ENCODE measurements at places on chromosomes 2 and 18.

- DNase-seq = no peak
Observed at GRCh38 chr18:8719192-8719591, 13.8 kb downstream of the MTCL1 start.

DNA sequence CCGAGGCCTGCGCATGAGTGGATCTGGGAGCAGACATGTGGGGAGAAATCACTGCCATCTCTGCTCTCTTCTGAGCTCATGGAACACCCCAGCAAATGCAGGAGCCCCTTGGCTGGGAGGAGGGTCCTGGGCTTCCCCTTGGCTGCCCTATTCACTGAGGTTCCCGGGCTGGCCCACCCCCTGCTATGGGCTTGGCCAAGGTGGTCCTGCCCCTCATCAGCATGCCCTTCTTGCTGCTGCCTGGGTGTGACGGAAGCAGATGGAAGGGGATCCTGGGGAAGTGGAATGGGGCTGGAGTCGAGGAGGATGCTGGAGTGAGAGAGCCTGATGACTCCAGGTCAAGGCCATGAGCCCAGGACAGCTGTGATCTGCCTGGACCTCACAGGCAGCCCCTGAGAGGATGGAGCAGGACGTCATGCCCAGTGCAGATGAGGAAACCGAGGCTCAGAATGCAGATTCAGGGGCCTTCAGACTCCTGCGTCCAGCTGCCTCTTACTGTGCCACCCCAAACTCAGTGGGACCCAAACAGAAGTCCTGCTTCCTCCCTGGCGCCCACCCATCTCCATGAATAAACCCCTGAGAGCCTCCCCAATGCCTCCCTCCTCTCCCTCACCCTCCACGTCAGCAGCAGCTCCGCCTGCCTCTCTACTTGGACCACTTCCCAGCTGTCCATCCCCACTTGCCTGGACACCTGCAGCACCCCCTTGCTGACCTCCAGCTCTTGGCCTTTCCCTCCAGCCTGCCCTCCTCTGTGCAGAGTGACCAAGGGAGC, 4.0 kb downstream of the SNED1 start:
- DNase-seq = no peak

- no peak for DNase-seq
Observed at GRCh38 chr18:38322206-38322605, 756.6 kb upstream of the CELF4 start.

DNA sequence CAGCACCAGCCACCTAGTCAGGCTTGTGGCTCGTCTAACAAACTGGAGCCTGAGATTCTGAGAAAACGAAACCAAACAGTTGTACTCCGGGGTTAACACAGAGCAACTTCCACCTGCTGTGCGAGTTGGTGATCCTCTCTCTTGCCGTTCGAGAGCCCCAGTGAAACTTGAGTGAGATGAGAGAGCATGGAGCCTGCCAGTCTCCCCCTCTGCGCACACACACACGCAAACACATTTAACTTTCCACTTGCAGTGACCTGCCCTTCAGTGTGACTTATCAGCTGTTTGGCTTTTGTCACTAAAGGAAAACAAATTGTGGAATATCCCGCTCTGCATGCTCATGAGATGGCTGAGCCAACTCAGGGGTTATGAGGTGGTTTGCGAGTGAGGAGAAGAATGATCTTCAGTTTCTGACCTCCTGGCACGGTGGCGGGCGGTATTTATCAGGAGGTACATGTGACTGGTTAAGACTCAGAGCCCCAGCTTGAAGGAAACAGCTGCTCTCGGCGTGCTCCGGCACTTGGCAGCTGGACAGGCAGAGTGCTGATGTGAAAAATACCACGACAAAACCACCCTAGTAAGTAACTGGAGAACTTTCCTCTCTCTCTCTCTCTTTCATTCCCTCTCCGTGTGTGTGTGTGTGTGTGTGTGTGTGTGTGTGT, at the start of gene RASGRP3:
RASGRP3 (plus strand) TSS at position 519 of the 662 bp plus-strand sequence. CDS start 38,488 bp downstream, outside the sequence.
- peak; percentile 94 for DNase-seq

- DNase-seq = no peak
Observed at GRCh38 chr2:199556527-199557285, 99.0 kb upstream of the SATB2 start.

DNA sequence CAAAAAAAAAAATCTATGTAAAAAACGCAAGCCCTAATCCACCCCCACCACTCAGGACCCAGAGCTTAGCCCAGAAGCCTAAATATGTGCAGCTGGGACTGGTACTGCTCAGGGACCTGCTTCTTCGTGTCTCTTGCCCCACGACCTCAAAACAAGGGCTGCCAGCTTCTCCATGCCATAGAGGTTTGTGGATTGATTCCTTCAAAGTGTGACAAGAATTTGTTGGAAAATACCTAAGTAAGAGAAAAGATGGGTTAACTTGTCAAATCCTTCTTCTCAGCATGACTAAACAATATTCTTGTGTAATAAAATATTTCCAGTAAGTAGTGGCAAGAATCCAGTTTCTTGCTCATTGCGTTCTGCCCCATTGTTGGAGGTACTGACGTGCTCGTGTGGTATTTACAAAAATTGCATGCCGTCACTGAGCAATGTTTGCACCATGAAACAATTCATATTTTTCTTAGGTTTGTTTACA, 825 bp upstream of the SCYGR1 start:
- DNase-seq = no peak

- DNase-seq = no peak
Observed at GRCh38 chr2:20797096-20797495, 25.8 kb downstream of the LDAH start.

DNA sequence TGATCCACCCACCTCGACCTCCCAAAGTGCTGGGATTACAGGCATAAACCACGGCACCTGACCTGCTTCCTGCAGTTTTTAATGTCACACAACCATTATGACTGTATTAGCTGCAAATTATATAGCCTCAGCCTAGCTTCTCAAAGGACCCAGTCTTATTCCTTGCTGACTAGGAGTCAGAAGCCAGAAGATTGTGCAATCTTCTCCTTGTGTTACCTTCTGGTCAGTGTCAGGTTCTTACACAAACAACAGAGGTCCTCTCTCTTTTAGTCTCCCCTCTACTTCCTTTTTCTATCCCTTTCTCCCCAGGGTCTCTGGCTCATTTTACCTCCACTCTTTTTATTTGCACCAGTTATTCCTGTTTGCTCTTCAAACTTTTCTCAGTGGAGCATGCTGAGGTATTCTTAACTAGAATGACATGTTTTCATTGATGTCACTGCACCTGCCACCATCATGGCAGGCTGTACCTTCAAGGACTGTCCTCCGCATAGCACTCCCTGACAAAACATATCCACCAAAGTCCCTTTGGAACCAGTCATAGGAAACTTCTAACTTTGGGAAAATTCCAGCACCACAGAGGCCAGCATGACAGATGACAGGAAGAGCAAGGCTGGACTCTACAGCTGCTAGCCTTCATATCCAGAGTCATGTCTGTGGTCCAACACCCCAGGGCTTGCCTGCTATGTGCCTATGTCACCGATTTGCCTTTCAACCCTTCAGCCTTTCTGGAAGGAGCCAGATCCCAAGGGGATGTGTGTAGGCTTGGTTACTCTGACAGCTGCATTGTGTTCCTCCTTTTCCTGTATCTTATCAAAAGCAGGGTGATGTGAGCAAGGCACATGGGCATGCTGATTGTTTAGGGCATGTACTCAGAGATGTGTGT, 45.2 kb upstream of the EPC2 start:
- no peak for DNase-seq

DNA sequence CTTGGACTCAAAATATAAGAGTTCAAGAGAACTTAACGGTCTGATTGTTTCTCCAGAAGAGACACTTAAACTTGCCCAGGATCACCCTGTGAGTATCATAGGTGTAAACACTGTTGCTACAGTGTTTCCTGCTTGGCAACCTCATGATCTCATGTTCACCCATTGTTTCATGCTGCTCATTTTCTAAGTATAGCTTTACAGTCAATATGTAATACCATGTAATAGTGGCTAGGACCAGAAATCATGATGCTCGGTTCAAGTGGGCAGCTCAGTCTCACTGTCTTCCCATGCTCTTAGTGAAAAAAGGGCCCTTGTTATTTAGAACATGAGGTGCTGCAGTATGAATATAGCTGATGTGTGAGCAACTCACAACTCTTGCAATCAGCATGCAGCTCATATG, 157.5 kb downstream of the CERS6 start:
- no peak for DNase-seq

- DNase-seq = no peak
Observed at GRCh38 chr2:132824716-132825115, 154.7 kb upstream of the LYPD1 start.

GRCh38 chr2:43905371-43905803, 66.6 kb downstream of the ABCG8 start:
- DNase-seq = no peak

DNA sequence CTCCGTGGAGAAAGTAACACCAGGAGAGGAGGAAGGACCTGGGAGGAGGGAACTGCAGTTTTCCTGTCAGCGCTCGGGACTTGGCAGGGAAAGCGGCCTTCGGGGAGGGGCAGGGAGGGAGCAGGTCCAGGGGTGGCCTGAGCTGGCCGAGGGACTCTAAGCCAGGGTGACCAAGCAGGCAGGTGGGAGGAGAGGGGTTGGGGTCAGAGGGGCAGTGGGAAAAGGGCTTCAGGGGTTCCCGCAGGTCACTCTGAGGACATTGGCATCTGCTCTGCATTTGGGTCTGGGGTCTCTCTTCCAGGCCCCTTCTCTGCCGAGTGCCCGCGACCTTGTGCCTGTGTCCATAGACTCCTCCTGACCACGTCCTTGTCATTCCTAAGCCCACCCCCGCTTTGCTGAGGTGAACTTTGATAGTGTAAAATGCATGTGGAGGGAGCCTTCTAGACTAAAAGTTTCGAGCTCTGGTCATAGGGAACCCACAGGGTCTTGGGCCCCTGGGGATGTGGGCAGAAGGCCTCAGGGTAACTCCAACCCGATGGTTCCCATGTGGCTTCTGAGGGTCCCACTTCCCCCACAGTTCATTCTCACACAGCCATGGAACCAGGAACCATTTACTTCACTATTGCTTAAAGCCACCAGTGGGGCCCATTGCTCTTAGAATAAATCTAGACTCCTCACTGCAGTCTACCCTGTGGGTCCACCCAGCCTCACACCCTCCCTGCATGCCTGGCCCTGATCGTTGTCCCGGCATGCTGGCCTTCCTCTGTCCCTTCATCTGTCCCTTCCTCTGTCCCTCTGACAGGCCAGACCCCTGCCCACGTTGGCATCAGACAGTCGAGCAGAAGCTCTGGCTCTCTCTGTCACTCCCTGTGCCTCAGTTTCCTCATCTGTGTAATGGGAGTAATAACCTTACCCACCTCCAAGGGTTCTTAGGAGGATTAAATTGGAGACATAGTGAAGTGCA, 229.2 kb downstream of the SEPTIN10 start:
- no peak for DNase-seq

DNA sequence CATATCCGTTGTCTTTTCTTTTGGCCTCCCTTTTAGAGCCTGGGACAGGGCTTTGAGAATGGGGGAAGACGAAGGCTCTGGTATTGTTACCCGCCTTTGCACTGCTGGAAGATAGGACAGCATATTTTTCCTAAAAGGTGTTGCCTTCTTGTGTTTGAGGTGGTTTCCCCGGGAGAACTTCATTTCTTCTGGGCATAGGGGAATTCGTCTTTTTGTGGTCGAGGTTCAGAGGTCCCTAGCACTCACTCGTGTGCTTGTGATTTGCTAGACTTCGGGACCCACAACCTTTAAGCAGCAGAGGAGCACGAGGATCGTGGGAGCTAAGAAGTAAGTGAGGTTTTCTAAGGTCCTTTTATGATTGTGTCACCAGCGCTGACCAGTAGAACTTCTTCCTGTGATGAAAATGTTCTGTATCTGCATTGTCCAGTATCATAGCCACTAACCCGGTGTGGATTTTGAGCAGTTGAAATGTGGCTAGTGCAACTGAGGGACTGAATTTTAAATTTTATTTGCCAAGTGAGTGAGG, 611 bp downstream of the ZNF512 start:
- no peak for DNase-seq

DNA sequence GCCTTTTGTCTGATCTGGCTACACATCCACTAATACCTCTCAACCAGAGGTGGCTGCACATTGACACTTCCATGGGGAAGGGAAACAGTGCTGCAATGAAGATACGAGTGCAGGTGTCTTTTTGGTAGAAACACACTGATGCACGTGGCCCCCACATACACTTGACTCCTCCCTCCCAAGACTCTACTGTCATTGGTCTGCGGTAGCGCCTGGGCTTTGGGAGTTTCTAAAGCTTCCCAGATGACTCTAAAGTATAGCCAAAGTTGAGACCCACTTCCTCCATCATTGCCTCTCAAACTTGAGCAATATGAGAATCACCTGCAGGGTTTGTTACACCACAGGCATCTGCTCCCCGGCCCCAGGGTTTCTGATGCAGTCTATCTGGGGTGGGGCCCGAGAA, 11.0 kb downstream of the SLC14A1 start:
- no peak for DNase-seq

DNA sequence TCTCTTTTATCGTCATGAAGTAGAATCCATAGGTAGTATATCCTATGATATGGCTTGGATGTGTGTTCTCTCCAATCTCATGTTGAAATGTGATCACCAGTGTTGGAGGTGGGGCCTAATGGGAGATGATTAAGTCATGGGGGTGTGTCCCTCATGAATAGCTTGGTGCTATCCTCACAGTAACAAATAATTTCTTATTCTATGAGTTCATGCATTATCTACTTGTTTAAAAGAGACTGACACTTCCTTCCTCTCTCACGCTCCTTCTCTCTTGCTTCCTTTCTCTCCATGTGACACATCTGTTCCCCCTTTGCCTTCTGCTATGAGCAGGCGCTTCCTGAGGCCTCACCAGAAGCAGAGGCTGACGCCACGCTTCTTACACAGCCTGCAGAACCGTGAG, 165.6 kb downstream of the MREG start:
- DNase-seq = no peak

- DNase-seq = no peak
Observed at GRCh38 chr18:70522183-70522680, 233.4 kb downstream of the SOCS6 start.

GRCh38 chr2:97751752-97752151, 38.4 kb downstream of the ZAP70 start:
- no peak for DNase-seq

GRCh38 chr18:25042641-25043051, 309.3 kb downstream of the ZNF521 start:
- no peak for DNase-seq

- no peak for DNase-seq
Observed at GRCh38 chr2:111936881-111937280, 38.5 kb downstream of the MERTK start.

GRCh38 chr2:69581774-69582581, 61.6 kb downstream of the AAK1 start:
- peak; percentile 58 for DNase-seq

DNA sequence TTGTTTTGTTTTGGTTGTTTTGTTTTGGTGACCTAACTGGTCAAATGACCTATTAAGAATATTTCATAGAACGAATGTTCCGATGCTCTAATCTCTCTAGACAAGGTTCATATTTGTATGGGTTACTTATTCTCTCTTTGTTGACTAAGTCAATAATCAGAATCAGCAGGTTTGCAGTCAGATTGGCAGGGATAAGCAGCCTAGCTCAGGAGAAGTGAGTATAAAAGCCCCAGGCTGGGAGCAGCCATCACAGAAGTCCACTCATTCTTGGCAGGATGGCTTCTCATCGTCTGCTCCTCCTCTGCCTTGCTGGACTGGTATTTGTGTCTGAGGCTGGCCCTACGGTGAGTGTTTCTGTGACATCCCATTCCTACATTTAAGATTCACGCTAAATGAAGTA, at the start of gene TTR:
TTR (plus strand) TSS at position 250 of the 400 bp plus-strand sequence; CDS start at position 276, 26 bp downstream.
- no peak for DNase-seq

All from bone marrow (tissue), 2 donors.